ENCODE measurements at places on chromosomes 16 and 17.

DNA sequence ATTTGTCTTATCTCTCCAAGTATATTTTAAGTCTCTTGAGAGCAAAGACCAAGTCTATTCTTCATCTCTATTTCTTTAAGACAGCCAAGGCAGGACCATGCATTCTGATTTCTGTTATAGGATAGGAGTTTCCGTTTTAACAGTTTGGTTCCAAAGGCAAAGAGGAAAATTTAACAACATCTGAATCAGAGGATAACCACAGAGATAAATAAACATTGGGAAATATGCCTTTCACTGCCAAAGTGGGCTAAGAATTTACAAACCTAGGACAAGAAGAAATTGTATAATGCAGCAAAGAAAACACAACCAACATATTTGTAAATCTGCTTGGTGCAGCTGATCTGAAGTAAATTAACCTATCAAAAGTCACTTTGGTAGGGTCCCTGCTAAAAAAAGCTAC lies 37.7 kb downstream of the USP32 start:
- DNase-seq: no peak

GRCh38 chr17:3039736-3040135 lies 23.7 kb downstream of the OR1D5 start:
- no peak for DNase-seq

GRCh38 chr17:61000911-61001310 lies 323.3 kb downstream of the BCAS3 start:
- DNase-seq: no peak

- no peak for DNase-seq
Observed at GRCh38 chr16:79411357-79411756, 189.2 kb downstream of the MAF start.

GRCh38 chr16:24635900-24636610 lies 93.4 kb upstream of the TNRC6A start:
- DNase-seq: no peak

GRCh38 chr17:50093807-50094206 lies 1.3 kb upstream of the PDK2 start:
- DNase-seq: no peak

DNA sequence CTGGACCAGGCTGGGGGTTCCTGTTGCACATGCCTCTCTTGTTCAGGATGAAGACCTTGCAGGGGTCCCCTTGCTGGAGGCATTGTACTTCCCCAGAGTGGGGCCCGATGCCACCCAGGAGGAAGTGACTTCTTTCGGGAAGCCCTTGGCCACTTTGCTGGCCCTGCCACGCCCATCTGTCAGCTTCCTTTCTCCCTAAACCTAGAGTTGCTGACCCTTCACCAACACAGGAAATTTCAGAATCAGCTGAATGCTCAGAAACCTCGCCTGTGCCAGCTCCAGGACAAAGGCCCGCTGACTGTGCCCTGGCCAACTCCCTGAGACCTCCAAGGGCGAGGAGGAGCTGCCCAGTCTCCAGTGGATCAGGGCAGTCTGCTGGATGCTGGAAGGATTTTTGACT lies 26.7 kb downstream of the WNT9B start:
- DNase-seq: no peak

- DNase-seq: no peak
Observed at GRCh38 chr17:38940404-38940803, 15.0 kb downstream of the LASP1NB start.

DNA sequence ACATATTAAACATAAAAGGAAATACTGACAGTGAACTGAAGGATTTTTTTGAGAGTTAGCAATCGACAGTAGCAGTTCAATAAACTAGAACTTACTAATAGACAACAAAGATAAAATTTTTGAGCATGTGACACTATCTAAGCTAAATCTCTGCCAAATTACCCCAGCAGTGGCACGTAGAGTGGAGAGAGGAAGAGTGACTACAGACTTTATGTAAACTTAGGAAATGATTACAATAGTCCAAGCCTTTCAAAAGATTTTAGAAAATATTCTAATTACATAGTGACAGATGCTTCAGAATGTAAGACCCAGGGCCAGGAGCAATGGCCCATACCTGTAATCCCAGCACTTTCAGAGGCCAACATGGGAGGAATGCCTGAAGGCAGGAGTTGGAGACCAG lies 52.4 kb downstream of the CFDP1 start:
- DNase-seq: no peak

DNA sequence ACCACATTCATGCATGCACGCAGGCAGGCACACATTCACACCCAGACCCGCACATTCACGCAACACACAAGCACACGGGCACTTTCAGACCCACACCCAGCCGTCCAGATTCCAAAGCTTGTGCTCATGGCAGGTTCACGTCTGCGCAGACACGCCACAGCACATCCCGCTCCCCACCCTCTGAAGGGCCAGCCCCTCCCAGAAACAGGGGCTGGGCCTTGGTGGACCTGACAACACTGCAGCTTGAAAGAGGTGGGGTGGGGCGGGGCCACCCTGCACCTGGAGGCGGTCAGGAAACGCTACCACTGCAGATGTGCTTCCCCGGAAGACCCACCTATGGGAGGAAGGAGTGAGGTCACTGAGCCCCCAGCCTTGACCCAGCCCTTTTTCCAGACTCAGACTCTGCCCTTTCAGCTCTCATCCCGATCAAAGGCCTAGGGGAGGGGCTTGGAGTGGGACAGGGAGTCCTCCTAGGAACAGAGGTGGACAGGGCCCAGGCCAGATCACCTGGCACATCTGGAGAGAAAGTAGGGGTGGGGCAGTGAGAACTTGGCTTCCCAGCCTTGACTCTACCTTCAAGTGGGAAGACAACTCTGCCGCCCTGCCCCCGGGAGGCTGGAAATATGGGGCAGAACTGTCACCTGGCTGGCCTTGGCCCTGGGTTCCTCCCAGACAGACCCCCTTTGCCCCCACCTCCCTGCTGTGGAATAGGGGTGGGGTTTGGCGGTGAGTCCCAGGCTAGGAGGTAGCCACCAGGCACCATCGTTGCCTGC lies 11.0 kb downstream of the P3H4 start:
- DNase-seq: no peak

GRCh38 chr17:41588126-41588810 lies 1.6 kb upstream of the KRT14 start:
- no peak for DNase-seq

DNA sequence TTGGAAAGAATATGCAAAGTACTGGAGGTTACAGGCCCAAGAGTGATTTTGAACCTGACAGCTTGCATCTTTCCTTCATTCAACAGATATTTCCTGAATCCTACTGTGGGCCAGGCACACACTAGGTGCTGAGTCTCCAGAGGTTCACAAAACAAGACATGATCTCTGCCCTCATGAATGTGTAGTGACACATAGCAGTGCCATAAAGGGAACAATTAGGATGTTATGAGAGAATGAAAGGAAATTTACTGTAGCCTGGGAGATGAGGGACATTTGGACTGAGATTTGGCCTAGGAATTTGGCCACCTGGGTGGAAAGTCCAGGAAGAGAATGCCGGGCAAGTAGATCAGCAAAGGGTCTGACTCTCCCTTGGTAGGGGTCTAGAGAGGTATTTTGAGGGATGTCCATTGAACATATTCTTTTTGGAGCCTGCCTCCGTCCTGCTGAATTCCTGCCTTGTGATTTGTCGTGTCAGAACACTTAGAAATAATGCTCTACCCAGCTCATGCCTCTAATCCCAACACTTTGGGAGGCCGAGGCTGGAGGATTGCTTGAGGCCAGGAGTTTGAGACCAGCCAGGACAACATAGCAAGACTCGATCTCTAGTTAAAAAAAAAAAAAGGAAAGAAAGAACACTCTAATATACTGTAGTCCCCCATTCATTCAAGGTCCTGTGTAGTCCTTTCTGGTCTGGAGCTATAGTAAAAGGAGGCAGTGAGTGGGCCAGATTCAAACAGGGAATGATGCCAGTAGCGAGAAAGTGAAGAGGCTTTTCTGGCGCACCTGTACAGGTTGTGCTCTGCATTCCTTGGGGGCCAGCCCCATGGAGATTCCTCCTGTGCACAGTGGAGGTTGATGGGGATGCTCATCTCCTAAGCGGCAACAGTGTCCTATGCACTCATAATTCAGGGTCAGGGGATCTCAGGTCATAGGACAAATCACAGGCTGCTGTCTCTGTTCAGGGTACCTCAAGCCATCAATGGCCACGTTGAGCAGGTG lies 90.6 kb upstream of the CLEC18A start:
- DNase-seq: no peak

DNA sequence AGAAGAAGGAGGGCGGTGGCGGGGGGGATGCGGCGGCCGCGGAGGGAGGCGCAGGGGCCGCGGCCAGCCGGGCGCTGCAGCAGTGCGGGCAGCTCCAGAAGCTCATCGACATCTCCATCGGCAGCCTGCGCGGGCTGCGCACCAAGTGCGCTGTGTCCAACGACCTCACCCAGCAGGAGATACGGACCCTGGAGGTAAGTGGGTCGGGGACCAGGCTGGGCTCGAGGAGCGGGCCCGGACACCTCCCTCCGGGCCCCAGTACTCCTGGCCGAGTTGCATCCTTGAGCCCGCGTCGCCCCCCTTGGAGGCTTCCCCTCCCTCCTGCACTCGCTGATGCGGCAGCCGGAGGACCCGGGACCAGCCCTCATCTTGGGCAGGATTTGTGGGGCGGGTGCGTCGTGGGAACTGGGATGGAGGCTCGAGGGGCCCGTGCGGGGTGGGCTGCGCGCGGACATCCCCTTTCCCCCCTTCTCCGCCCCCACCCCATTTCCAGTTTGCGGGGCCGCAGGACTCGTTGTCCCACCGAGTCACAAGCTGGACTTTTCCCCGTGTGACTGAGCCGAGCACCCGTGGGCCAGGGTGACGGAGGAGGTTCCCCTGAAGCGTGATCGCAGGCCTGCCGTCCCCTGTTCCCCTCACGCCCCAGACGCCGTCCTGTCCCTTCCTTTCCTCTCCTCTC lies 572 bp downstream of the KSR1 start:
- DNase-seq: no peak

DNA sequence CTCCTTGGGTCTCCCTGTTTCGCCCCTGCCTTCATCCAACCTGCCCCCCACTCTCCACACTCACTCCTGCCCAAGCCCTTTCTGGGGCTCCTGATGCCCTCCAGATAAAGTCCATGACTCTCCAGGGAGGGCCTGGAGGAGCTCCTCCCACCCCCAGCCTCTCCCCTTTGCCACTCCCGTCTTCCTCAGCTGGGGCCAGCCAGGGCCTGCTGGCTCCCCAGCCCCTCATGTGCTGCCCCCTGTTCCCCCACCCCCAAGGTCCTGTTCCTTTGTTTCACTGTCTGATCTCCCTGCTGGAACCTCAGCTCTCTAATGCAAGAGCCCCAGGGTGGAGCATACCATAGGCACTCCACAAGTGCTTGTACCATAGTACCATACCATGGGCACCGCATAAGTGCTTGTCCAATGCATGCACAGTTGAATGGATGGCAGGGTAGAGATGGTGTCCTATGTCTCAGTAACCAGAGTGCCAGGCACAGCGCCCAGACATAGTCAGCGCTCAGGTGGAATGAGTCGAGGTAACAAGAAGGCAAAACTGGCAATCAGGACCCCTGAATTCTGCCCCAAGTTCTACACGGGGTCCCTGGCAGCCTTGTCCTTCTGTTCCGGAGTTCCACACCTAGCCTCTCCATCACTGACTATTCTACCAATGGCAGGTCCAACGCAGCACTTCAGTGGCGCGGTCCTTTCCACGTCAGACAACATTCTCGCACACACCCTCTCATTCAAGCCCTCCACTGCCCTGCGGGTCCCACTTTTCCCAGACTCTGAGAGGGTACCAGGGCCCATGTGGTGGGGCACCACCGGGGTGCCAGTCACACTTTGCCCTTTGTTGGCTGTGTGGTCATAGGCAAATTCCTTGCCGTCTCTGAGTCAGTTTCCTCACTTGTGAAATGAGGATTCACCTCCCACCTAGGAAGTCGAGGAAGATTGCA lies 1.4 kb downstream of the PLCD3 start:
- DNase-seq: no peak

DNA sequence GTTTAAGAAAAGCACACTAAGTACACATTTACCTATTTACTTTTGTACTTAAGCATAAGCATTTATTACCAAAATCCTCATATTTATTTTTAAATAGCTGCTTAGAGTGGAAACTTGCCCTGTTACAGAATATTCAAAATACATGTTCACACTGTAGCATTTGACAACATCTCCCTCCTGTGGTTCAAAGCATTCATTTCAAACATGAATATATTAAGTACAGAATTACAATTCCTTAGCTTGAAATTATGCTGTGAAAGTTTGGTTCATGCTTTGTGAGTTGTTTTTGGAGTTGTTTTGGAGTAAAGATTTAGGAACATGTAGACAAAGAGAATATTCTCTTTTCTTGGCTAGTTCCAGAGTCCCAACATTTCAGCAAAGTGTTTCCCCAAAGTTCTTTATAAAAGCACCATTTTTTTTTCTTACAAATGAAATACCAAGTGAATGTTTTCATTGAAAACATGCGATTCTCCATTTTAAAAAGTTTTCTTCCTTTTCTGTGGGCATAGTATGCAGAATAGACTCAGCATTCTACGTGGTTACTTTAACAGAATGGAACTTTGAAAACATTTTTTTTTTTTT lies 33.2 kb downstream of the TUBD1 start:
- no peak for DNase-seq

DNA sequence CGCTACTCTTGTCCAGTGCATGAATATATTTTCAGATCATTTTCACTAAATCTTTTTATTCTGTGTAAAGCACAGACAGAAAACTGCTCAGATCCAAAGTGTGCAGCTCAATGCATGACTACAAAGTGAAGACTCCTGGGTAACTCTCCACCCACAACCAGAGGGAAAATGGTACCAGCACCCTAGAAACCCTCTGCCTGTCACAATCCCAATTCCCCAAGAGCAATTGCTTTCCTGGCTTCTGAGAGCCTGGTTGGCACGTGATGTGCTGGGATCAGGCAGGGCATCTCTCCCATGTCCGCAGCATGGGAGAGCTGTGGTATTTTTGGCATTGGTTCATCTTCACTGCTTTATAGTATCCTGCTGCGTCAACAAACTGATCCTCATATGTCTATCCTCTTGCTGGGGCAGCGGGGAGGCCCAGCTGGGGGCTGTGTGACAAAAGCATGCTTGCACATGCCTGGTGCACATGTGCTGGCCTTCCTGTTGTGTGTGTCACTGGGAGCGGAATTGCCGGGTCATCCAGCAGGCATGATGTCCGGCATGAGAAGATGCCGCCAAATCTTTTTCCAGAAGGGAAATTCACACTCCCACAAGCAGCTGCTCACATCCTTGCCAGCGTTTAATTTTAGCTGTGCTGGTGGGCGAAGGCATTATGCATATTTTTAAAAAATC lies 278.9 kb upstream of the FOXF1 start:
- DNase-seq: no peak

DNA sequence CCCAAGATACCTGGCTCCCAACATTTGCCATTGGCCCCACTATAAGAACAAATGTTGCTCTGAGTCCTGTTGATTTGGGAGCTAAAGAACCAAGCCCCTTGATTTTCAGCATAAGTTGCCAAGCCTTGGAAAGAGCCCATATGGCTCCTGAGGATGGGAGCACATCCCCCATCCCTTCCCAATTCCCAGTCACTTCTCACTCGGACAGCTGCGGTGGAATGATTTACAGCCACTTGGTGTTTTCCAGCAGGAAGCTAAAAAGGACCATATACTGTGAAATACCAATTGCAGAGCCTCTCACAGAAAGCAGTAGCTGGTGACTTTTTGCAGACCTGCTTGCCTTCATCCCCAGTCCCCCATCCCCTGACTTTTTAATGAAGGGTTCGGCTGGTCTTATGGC lies 524.6 kb downstream of the GRIN2A start:
- DNase-seq: no peak

All from stimulated activated CD8-positive, alpha-beta memory T cell treated with anti-CD3 and anti-CD28 coated beads, Interleukin-4, amount 100 ng/mL, for 4 hours (primary cell).